Stimulated activated CD8-positive, alpha-beta memory T cell treated with anti-CD3 and anti-CD28 coated beads, Interleukin-15, amount 100 ng/mL, for 48 hours (primary cell): ENCODE measurements at places on chromosomes 6 and 20.

GRCh38 chr6:55569638-55570037 is 9.4 kb downstream of the HMGCLL1 start:
- DNase-seq = no peak

GRCh38 chr6:150204705-150205472 is 62.0 kb downstream of the PPP1R14C start:
- no peak for DNase-seq

- DNase-seq = no peak
These were observed 200.7 kb upstream of the THBS2 start for GRCh38 chr6:169454204-169454871.

GRCh38 chr6:36223706-36224105 is 27.2 kb downstream of the BRPF3 start:
- no peak for DNase-seq

- no peak for DNase-seq
These were observed 162.8 kb upstream of the RSPO3 start for GRCh38 chr6:126955621-126956020.

GRCh38 chr6:129710450-129711270 is 683 bp upstream of the ARHGAP18 start:
- no peak for DNase-seq

DNA sequence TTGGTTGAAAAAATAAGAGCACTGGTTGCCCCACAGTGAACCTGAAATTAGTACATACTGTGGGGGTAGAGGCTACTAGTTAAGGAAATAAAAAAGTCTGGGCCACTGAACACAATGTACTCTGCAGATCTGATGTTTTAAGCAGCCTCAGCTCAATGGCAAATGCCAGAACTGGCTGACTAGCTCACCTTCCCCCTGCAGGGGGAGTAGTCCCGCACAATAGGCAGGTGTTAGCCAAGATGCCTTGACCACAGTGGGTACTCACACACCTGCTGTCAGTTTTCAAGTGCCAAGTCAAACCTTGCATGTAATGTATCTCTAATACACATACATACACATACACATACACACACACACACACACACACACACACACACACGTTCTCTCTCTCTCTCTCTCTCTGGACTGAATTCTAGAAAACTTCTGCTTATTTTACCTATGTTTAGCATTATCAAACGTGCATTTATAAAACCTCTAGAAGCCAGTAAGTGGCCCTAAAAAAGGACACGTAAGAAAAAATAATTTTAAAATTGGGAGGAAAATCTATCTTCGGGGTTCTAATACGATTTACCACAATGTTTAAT is 36.1 kb downstream of the GMDS start:
- peak; percentile 11 for DNase-seq

GRCh38 chr6:34982424-34982852 is 93.4 kb downstream of the ANKS1A start:
- no peak for DNase-seq

DNA sequence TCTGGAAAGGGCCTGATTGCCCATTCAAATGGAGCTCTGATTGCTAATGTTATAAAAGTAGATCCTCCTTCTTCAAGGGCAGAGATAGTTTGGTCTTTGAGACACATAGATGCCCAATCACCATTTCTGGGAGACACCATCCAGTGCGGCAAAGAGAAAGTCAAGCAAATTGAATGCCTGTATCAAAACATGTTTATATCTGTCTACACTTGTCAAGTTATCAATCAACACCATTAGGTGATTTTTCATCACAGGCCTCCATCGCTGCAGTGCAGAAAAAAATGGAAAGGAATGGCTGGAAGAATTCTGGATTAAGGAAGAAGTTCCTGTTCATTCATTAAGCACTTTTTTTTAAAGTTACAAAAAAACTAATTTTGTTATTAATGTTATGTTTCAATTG is 54.8 kb upstream of the ZFP64 start:
- no peak for DNase-seq

DNA sequence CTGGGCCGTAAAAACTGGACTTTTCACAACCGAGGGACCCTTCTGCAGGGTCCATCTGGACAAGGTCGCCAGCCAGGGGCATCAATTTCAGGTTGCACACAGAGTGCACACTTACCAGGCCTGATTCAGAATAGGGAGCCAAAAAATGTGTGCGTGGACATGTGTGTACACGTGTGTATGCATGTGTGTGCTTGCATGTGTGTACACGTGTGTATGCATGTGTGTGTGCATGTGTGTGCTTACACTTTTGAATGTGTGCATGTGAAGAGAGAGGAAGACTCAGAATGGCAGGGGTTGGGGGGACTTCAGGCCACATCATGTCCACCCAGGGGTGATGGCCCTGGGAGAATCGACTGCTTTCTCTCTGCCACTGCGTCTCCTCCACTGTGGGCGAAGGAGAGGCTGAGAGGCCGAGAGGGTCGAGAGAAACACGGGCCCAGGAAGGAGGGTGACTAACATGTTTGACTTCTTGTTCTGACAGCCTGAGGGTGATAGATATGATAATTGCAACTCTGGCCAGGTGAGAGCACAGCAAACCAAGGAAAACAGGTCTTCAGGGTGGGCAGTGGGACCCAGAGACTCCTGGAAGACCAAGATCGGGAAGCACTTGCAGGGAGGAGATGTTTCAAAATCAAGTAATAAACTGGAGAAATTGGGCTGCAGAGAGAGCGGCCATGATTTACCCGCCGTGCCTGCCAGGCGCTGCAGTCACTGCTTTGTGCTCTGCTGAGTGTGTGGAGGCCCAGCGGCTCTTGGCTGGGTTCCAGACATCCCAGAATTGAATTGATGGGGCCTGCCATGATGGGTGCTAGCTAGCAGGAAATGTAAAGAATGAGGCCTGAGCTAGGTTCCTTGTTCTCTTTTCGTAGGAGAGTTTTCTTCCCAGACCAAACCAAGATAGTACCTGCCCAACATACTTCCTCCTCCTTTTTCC is 310.8 kb downstream of the QKI start:
- DNase-seq = no peak

DNA sequence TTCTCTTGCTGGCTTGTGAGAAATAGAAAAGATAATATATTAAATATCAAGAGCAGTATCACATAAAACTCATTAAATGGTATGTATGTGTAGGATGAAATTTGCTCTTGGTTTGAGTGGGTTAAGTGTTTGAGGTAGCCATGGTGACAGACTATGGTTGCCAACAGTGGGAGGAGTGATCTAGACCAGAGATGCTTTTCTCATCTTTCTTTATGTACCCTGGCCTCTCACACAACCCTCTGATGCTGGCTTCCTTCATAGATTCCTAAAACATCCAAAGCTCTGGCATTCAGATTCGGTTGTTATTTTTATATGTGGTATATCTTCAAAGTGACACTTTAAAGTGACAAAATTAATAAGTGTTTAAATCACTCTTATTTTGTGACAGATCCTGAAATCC is 9.0 kb upstream of the MLIP start:
- DNase-seq = no peak

GRCh38 chr20:62461157-62461556 is 14.6 kb downstream of the GATA5 start:
- no peak for DNase-seq

DNA sequence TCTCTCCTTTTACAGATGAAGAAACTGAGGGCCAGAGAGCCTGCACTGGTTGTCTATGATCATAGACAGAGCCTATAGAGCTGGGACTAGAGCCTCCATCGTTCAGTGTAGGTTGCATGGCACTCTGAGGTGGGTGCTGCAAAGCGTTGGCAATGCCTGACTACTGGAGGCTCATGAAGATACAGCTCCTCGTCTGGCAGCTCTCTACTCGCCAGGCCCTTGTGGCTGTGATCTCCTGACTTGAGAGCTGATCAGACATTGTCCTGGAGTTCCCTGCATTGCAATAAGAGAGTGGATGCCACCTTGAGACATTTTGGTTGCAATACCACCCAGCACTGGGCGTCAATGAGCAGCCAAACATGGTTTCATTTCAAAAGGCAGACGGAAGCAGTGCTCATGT is 270.1 kb upstream of the ARID1B start:
- DNase-seq = no peak

DNA sequence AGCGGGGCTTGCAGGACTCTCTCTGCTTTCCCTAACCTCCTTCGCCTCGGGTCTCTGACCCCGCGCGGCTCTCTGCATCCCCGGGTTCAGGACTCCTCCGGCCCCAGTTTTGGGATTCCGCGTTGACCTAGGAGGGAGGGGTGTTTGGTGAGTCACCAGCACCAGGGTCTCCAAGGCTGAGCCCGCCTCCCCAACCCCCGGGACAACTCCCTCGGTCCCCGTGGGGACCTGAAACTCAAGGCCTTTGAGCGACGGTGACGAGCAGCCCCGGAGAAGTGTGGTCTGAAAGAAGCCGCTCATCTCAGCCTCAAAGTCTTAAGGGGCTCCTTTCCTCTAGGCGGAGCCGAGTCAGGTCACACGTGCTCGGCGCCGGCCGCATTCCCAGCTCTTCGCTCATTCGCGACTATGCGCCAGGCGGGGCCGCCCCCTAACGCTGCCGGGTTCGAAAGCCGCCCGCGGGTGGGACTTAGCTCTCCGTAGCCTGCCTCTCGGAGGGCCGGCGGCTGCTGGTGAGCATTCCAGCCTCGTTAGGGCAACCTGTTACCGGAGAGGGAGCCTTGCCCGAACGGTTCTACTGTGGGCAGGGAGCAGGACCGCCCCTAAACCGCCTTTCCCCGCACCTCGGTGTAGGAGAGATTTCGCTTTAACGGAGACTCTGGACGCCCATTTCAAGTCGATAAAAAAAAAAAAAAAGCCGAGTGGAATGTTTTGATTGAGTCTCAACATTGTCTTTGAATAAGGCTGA is 3.0 kb upstream of the PRDM13 start:
- no peak for DNase-seq

GRCh38 chr6:138652824-138653223 is 120.7 kb upstream of the CCDC28A start:
- no peak for DNase-seq

DNA sequence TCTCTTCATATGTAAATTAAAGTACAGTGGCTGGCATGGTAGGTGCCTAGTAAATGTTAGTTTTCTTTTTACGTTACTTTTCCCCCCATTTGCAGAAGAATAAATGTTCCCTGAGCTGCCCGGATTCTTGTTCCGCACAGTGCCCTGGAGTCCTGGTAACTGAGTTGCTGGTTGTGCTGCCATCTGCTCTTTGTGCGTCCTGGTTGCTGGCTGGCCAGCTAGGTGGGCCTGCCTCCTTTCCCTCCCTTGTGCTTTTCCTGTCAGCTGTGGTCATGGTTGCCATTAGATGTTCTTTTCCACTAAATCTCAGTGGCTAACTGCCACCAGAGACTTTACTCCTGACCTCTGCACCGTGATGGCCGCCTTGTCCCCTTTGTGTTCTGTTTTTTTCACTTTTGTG is 28.6 kb downstream of the CEP43 start:
- DNase-seq = no peak

DNA sequence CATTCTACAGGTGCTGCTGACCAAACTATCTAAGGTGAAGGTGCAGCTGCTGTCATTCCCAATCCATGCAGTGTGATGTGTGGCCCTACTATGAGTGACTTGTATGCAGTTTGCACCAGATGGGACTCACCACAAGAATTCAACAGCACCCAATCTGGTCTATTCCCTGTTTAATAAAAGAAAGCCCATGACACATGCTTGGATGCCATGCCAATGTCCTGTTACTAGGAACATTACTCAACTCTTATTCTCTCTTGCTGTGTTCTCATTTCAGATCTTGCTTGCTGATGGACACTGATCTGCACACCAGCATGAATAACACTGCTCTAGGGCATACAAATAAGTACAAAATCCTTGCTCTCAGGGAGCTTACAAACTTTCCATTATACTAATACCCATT is 221.6 kb upstream of the CDYL start:
- DNase-seq = no peak

GRCh38 chr20:63542031-63542559 is 4.9 kb upstream of the PTK6 start:
- no peak for DNase-seq

GRCh38 chr6:9745966-9746365 is 668.9 kb downstream of the TFAP2A start:
- DNase-seq = no peak

DNA sequence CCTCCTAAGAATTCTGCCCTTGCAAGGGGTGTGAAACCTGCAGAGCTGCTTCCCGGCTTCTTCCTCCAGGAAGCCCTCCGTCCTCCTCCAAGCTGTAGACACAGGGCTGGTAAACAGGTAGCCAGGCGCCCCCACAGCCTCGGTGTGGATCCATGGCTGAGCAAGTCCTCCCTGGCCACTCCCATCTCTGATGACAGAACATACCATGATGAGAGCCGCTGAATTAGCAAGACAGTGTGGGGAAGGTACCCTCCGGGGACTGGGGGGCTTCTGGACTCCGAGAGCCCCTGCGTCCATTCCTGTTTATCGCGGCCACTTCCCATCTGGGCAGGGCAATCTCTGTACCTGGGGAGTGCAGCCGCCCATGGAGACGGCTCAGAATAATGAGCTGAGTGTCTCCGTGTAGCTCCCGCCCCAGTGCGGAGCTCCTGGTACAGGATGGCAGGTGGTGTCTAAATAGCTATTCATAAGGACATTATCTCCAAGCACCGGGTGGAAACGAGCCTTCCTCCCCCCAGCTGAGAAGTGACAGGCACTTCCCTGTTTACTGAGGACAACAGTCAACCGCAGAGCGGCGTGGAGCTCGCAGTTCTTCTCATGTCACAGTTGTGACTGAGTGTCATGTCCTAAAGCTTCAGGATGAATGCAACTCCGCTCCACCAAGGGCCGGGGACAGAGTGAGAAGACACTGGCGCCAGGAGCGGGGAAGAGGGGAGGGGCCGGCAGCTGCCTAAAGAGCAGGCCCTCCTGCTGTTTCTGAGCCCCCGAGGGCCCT is 22.7 kb upstream of the NTSR1 start:
- no peak for DNase-seq

GRCh38 chr6:167858842-167859664 is 32.3 kb downstream of the AFDN start:
- DNase-seq = no peak

DNA sequence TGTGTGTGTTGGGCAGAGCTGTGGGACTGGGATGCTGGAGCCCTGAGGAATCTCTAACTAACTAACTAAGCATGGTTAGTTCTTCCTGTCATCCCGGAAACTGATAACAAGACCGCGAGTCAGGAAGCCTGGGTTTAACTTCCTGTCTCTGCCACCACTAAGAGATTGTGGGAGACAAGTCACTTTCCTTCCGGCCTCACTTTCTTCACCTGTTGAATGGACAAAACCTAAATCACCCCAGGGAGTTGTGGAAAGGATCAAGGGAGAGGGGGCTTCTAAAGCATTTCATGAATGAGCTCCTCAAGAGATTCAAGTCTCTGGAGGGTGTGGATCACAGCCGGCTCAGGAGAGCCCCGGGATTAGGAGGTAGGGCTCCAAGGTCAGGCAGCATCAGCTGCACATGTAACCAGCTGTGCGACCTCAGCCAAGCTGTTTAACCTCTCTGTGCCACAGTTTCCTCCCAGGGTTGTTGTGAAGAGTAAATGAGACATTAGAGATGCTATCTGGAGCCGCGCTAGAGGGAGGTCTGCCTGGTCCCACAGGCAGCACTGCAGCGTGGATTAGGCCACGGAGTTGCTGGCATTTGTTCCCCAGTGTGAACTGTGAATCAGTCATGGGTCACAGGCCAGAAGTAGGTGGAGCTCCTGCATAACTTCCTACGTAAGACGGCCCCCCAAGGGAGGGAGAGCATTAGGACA is 105.1 kb downstream of the TOX2 start:
- no peak for DNase-seq
